Uterine smooth muscle cell (primary cell): ENCODE measurements at places on chromosomes 16 and 17. TPM values are rescaled to one million over a fixed set of nuclear protein-coding genes. Genes with fewer than 3 reads are reported as not detected.

Gene TNFRSF17
- total RNA-seq = not detected in 2 replicates

Gene DLX4
- total RNA-seq = not detected in 2 replicates

Gene KRT20
- 0.22 TPM in 1 of 2 replicates, not detected in the other for total RNA-seq

Gene SOX9
- total RNA-seq = 2.9 and 3.2 TPM in 2 replicates

Gene WNT9B
- total RNA-seq = not detected in 2 replicates

Gene CORO1A
- 2.7 and 2.9 TPM in 2 replicates for total RNA-seq

Gene CCT6B
- total RNA-seq = 0.66 and 1.2 TPM in 2 replicates

Gene QPRT
- 101 and 156 TPM in 2 replicates for total RNA-seq

Gene PIMREG
- 20.7 and 52.6 TPM in 2 replicates for total RNA-seq

Gene CLDN7
- total RNA-seq = 2.1 and 4.5 TPM in 2 replicates

Gene KRT37
- total RNA-seq = not detected in 2 replicates
